ENCODE measurements at places on chromosomes 4 and X. TPM values are rescaled to one million over a fixed set of nuclear protein-coding genes. Genes with fewer than 3 reads are reported as not detected.

- peak; percentile 25 for DNase-seq
Observed at GRCh38 chr4:184763150-184763780, 29.4 kb upstream of the CENPU start.

- DNase-seq: peak; percentile 96
Observed at GRCh38 chr4:74624351-74625151, 169.8 kb downstream of the BTC start.

Gene MAB21L2
- 11.7 TPM for total RNA-seq

GRCh38 chr4:53908661-53909078 is 155.7 kb downstream of the CHIC2 start:
- DNase-seq: peak; percentile 97

Gene MAGIX
- 0.72 TPM for total RNA-seq

DNA sequence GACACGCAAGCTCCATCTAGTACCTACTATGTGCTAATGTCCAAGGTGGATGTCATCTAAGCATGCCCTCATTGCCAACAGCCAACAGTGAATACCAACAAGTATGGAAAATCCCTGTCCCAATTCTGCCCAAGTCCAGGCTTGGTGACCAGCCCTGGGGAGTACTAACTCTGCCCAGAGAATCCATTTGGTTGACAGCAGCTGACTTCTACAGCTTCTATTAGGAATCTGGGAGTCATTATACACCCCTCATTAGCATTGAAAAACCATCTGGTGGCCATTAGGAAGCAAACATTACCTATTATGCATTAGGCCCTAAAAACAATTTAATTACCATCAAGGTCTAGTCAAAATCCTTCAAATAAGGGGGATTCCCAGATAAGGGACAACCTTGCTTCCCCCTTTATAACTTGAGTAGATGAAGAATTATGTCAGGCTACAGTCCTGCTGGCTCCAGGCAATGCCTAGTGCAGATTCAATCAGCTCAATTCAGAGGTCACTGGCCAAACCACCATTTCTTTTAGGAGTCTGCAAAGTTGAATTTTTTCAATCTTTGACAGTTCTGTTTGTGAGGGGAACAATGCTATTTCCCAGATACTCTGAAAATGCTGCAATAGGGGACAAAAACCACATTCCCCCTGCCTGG is 228.0 kb upstream of the LDB2 start:
- no peak for DNase-seq

Gene TMEM255A
- total RNA-seq: not detected

DNA sequence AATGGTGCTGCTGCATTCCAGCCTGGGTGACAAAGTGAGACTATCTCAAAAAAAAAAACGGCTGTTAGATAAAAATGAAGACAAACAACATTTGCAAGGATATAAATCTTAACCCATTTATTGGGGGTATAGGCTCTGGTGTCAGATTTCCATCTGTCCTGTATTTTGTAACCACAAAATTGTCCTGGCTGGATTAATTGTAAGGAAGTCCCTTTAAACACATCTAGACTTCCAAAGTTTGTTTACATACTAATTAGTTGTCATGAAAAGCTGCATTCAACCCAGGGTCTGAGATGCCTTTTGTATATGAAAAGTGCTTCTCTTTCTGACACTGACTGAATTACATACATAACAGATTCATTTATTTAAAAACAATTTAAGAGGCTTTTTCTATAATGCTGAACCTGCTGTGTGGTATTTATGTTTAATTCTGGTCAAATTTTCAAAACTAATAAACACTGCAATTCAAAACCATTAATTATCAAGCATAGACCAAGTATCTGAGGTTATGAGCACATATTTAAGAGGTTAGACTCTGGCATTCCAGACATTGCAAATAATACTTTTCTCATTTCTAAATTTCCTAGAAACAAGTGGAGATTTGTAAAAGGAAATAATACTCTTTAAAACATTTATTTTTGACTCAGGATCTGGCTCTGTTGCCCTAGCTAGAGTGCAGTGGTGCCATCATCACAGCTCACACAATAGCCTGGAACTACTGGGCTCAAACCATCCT is 17.5 kb upstream of the UGDH start:
- DNase-seq: peak; percentile 67

- no peak for DNase-seq
Observed at GRCh38 chrX:86023811-86024210, 23.5 kb downstream of the CHM start.

All from IMR-90 (cell line).